ENCODE measurements at places on chromosomes 1 and 21. TPM values are rescaled to one million over a fixed set of nuclear protein-coding genes. Genes with fewer than 3 reads are reported as not detected.

The RPTN gene
- total RNA-seq: not detected

The GJB5 gene
- total RNA-seq: not detected

The INTS7 gene
- 20.5 TPM for total RNA-seq

The ZNF593OS gene
- not detected for total RNA-seq

The KDF1 gene
- not detected for total RNA-seq

The LCE1A gene
- total RNA-seq: not detected

The DISP1 gene
- total RNA-seq: 3.1 TPM

The ADAMTS1 gene
- total RNA-seq: 186 TPM

The FMOD gene
- 3.3 TPM for total RNA-seq

The FALEC gene
- total RNA-seq: 1.0 TPM

The DRAXIN gene
- 0.51 TPM for total RNA-seq

The MPL gene
- total RNA-seq: not detected

The GNL2 gene
- total RNA-seq: 56.0 TPM

The PPM1J gene
- total RNA-seq: 1.0 TPM

The NBPF6 gene
- total RNA-seq: not detected

The MXRA8 gene
- total RNA-seq: 397 TPM

The OR2T2 gene
- not detected for total RNA-seq

The LAMTOR5 gene
- 50.3 TPM for total RNA-seq

The CRABP2 gene
- 70.4 TPM for total RNA-seq

The ARHGAP29 gene
- total RNA-seq: 20.5 TPM

The ANKRD34A gene
- 0.26 TPM for total RNA-seq

The ECE1 gene
- 138 TPM for total RNA-seq

The NFASC gene
- 16.5 TPM for total RNA-seq

The IQCC gene
- total RNA-seq: 2.3 TPM

The KCNJ9 gene
- total RNA-seq: under 0.01 TPM
